Aorta (tissue), 5 donors: ENCODE measurements at places on chromosomes 6 and 20. TPM values are rescaled to one million over a fixed set of nuclear protein-coding genes. Genes with fewer than 3 reads are reported as not detected.

GRCh38 chr6:47457370-47457769, 20.2 kb upstream of the CD2AP start:
- H3K27ac ChIP-seq: no peak overlapping the region
- H3K4me1 ChIP-seq: no peaks in the 10 kb centered on the region

The TRIM15 gene
- not detected for total RNA-seq

DNA sequence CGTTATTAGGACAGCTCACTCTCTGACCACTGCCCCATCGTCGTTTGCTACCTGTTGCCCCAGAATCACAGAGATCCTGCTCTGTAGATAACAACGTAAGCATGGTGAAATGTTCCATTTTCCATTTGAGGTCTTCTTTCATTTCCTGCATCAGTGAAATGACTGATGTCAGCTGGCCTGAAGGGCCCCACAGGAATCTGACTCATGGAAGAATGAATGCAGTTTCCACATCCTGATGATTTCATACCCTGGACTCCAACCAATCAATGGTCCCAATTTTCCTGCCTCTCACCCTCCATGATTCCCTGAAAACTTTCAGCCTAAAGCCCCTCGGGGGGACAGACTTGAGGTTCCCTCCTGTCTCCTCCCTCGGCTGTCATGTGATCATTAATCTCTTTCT, 394.4 kb upstream of the CDH4 start:
- no peaks in the 10 kb centered on the region for H3K4me1 ChIP-seq
- no peaks in the 10 kb centered on the region for H3K36me3 ChIP-seq
- H3K27ac ChIP-seq: no peak overlapping the region
- no peaks in the 10 kb centered on the region for H3K27me3 ChIP-seq
- no peak for DNase-seq

The PGC gene
- 0.33 TPM for total RNA-seq

The CCN5 gene
- 186 TPM for total RNA-seq

The ADGRF5 gene
- total RNA-seq: 34.6 TPM

The LTB gene
- total RNA-seq: 3.6 TPM

GRCh38 chr6:10954590-10955010, 67.7 kb downstream of the SYCP2L start:
- no peak overlapping the region for H3K27ac ChIP-seq
- no peaks in the 10 kb centered on the region for H3K4me1 ChIP-seq
- peak; percentile 74 for DNase-seq
- H3K27me3 ChIP-seq: no peaks in the 10 kb centered on the region
- H3K36me3 ChIP-seq: no peaks in the 10 kb centered on the region
- no peak overlapping the region for H3K4me3 ChIP-seq

DNA sequence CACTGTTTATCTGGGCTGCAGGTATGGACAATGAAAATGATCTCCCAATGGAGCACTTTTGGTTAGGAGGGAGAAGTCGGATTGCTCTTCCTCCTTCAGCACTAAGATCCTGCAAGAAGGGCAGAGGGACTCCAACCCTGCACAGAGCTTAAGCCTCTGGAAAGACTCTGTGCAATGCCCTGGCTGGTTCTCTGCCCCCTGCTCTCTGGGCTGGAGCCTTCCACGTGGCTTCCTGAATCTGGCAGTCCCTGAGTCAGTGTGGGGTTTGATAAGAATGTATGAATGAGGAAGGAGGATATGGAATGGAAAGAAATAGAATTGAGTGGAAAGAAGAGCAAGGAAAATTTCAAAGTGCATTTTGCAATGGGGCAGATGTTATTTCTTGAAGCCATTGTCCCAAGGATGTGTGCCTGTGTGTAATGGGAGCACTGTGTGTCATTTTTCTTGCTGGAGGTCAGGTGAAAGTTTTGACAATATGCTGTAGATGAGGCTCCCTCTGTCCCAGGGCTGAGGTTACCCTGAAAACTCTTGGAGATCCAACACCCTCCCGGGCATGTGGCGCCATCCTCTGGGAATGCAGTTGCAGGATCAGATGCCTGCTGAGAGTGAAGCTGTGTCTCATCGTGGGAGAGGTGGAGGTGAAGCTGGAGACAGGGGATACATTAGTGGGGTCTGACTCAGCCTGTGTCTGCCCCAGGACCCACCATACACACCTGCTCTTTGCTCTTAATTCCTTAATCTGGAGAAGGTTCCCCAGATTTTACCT, 16.3 kb upstream of the CST9L start:
- DNase-seq: no peak
- H3K27ac ChIP-seq: no peak overlapping the region
- H3K27me3 ChIP-seq: no peaks in the 10 kb centered on the region
